Stimulated activated CD4-positive, alpha-beta T cell treated with anti-CD3 and anti-CD28 coated beads, Interleukin-2, amount 100 ng/mL, for 24 hours (primary cell): ENCODE measurements at places on chromosomes 1 and 21.

GRCh38 chr1:78607334-78607927, 12.8 kb upstream of the IFI44L start:
- no peak for DNase-seq

DNA sequence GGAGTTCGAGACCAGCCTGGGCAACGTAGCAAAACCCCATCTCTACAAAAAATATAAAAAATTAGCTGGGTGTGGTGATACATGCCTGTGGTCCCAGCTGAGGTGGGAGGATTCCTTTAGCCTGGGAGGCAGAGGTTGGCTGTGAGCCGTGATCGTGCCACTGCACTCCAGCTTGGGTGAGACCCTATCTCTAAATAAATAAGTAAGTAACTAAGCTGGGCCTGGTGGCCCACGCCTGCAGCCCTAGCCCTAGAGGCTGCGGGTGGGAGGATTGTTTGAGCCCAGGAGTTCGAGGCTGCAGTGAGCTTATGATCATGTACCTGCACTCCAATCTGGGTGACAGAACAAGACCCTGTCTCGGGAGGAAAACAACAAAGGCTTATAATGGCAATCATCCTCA, 4.6 kb downstream of the CLIC4 start:
- no peak for DNase-seq

GRCh38 chr1:12760256-12760795, 13.2 kb upstream of the PRAMEF12 start:
- no peak for DNase-seq

GRCh38 chr1:245411245-245412036, 256.7 kb downstream of the KIF26B start:
- DNase-seq, result no peak

DNA sequence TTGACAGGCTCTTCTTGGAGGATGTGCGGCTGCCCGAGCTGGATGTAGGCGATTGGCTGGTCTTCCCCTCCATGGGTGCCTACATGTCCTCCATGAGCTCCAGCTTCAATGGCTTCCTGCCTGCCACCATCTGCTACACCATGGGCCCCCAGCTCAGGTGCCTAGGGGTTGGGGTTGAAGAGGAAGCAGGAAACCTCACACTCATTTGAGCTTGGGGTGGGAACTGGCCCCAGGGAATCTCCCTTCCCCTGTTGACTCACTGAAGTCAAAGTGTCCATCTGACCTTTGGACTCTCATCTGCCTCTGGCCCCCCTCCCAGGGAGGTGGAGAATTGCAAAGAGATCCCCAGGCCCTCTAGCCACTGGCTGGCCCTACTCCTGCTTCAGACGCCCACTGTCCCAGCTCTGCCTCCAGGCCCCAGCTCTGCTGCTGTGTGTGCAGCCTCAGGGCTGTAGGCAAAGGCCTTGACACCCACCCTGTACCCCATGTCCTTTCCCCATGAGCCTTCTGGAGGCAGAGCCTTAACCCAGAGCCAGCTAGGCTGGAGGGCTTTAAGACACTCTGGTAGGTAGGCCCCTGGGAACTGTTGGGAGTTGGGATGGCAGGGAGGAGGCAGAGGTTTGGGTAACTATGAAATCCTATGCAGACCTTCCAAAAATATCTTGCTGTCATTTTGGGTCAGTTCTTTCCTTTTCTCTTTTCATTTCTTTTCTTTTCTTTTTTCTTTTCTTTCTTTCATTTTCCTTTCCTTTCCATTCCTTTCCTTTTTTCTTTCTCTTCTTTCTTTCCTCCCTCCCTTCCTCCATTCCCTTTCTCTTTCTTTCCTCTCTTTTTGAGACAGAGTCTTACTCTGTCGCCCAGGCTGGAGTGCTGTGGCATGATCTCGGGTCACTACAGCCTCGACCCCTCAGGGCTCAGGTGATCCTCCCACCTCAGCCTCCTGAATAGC, 66.9 kb upstream of the TINAGL1 start:
- DNase-seq, result no peak

- no peak for DNase-seq
Measured at GRCh38 chr1:88552226-88552625, 131.8 kb upstream of the PKN2 start.

- DNase-seq, result no peak
Measured at GRCh38 chr1:115219927-115220326, 118.1 kb downstream of the NGF start.

DNA sequence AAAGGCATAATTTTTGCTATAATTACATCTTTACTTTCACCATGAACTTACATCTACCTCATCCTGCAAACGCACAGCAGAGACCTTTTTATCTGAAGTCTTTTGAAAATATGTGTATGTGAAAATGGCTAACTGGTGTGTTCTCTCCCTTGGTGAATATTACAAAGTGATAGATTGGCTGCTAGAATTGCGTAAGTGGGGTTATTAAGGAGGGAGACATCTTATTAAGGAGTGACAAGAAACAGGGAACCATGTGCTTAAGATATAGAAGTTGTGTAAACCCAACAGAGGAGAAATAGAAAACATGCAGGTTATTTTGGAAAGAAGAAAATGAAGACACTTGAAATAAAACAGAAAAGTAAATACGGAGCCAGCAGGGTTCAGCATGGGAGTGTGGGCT, 7.8 kb downstream of the KCNJ15 start:
- DNase-seq, result no peak

DNA sequence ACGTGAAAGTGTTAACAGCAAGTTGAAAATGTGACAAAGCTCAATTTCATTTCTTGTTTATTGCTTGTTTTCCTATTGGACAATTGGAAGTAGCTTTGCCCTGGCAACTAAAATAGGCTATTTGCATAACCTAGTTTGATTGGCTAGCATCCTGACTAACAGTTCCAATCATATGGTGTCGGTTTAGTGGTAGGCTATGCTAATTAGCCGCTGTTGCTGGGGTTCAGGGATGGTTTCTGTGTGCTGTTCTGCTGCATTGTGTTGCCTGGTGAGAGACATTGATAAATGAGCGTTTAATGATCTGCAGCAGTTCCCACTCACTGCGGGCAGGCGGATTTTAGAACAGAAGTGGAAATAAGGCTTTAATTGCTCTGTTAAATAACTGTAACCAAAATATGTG, 68.5 kb downstream of the DYRK1A start:
- DNase-seq, result no peak

- DNase-seq, result no peak
Measured at GRCh38 chr1:203069030-203069747, 16.6 kb downstream of the MYOG start.

- DNase-seq, result no peak
Measured at GRCh38 chr1:201028461-201028889, 5.0 kb upstream of the KIF21B start.

DNA sequence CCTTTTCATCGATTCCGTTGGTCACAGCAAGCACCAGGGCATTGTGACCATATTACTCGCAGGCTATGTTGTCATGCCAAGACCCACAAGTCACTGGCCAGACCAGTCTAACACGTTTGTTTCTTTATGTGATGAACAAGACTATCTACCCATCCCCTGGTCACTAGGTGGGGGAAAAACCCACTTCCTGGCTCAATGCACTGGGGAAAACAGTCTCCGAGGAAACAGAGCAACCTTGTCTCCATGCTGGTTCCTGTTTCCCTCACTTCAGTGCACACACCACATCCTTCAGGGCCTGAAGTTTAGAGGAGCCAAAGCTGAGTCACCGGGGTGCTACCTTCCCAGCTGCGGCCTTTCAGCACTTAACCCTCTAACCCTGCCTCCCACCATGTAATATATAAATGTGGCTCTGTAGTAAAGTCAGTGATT, 20.9 kb downstream of the ERICH3 start:
- no peak for DNase-seq
